ENCODE measurements at places on chromosomes 2 and 18.

DNA sequence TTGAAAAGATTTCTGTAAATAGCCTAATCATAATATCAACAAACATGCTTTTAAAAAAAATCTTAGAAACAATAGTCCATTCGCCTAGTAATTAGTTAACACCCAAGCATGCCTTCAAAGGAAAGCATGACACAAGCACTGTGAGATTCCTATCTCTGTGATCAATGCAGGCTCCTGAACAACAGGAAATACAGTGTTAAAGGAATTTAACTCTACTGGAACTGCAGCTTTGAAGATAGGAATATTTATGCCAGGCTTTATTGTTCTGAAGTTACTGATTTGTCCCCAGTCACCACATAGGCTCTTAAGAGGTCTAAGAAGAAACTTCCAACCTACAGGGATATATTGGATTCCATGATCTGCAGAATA, 15.4 kb upstream of the FAM124B start:
- DNase-seq, result peak; percentile 22

DNA sequence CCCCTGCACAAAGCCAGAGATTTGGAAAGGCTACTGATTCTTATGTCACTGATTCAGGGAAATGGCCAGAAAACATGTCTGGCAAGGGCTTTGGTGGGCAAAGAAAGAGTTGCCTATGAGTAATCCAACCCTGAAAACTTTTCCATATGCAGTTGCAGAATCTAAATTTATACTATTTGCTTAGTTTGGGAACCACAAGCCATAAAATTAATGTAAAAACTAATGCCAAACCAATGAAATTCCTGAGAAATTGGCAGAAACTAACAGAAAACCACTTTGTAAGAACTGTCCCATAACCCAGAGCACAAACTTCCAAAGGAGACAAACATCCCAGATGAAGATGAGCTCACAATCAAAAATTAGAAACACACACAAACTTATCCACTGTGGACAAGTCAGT, 48.8 kb downstream of the TCF4 start:
- no peak for DNase-seq

GRCh38 chr2:38720613-38721241, 30.4 kb downstream of the SRSF7 start:
- peak; percentile 78 for DNase-seq

DNA sequence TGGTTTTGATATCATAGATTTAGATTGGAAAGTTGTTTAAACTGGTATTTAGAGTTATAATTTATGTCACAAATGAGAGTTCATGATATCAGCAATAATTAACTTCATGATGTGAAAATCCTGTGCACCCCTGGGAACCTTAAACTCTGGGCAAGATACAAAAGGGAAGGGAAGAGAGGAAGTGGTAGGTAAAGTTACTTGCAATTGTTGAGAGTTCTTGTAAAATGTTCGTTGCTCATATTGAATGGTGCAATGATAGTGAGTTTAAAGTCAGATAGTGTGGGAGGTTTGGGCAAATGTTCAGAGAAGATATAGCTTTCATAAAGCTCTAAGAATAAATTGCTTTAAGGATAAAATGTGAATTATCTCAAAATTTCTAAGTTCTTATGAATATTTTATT, 75.4 kb downstream of the SP110 start:
- no peak for DNase-seq

- no peak for DNase-seq
Measured at GRCh38 chr2:121219866-121220265, 65.1 kb downstream of the TFCP2L1 start.

DNA sequence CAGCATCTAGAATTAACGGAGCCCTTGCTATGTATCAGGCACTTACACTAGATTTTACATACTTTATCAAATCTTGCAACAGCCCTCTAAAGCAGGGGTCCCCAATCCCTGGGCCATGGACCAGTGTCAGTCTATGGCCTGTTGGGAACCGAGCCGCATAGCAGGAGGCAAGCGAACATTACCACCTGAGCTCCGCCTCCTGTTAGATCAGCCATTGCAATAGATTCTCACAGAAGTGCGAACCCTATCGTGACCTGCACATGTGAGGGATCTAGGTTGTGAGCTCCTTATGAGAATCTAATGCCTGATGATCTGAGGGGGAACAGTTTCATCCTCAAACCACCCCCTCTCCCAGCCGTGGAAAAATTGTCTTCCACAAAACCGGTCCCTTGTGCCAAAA, 13.4 kb downstream of the DNAJB2 start:
- no peak for DNase-seq

GRCh38 chr18:8433323-8433722, 175.9 kb upstream of the RAB12 start:
- no peak for DNase-seq

- DNase-seq, result no peak
Measured at GRCh38 chr2:46053564-46053963, 243.6 kb upstream of the EPAS1 start.

GRCh38 chr2:102782187-102782586, 20.4 kb downstream of the TMEM182 start:
- DNase-seq, result no peak

GRCh38 chr18:2326999-2327398, 244.3 kb downstream of the METTL4 start:
- no peak for DNase-seq

All from SW480 (cell line).